ENCODE measurements at places on chromosomes 6 and 20.

DNA sequence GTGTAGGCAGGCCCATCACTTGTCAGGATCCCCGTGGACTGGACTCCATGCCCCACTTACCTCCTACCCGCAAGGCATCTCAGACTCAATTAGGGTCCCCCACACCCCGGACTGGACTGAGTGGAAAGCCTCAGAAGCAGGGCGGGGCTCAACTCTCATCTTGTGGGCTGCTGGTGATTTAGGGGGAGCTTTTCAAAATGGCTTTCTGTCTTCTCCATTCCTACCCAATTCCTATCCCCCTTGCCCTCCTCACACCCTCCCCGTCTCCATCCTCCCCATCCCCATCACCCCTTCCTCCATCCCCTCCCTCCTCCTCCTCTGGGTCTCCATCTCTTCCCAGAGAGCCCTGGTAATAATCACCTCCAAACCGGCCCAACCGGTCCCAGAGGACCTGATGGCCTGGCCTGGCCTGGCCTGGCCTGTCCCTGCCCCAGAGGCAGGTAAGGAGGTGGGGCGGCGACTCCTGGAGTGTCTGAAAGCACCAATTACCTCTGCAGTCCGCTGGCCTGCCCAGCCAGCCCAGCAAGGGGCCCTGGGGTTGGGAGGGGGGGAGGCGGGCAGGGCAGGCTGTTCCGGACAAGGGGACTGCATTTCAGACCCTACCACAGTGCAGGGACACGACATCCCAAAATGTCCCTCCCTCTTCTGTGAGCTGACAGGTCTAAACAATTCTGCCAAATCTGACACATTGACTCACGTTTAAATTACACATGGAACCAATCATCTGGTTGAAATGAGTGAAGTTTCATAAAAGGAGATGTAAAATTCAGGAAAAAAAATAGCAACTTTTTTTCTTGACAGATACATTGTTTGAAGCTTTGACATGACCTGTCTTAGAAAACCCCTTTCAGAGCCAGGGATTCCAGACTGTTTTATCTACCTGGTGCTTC lies 24.8 kb downstream of the MAFB start:
- DNase-seq = no peak

DNA sequence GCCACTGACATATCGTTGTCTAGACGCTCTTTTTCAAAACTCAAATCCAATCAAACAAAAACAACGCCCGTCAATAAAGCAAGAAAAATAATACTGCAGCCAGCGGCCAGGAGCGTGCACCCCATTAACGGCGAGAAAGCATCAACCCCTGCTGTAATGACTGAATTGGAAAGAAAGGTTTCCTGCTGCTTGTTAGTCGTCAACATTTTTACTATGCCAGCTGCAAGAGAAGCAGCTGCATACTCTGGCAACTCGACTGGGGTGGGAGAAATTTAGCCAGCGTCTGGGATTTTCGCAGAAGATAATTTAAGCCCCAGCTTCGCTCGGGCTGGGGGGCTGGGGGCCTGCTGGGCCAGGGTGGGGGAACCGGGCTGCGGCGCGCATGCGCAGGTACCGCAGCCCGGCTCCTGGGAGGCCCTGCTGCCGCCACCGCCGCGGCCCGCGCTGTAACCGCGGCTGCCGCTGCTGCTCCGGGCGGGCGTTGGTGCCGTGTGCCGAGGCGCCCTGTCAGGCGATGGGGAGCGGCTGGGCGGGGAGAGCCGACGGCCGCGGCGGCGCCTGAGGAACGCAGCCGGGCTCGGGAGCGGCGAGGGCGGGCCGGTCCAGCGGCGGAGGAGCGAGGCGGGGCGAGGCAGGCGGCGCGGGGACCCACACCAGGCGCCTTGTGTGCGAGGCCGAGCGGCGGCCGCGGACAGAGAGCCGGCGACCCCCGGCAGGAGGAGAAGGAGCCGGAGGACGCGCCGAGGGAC lies 732 bp upstream of the STXBP5 start:
- peak; percentile 42 for DNase-seq

DNA sequence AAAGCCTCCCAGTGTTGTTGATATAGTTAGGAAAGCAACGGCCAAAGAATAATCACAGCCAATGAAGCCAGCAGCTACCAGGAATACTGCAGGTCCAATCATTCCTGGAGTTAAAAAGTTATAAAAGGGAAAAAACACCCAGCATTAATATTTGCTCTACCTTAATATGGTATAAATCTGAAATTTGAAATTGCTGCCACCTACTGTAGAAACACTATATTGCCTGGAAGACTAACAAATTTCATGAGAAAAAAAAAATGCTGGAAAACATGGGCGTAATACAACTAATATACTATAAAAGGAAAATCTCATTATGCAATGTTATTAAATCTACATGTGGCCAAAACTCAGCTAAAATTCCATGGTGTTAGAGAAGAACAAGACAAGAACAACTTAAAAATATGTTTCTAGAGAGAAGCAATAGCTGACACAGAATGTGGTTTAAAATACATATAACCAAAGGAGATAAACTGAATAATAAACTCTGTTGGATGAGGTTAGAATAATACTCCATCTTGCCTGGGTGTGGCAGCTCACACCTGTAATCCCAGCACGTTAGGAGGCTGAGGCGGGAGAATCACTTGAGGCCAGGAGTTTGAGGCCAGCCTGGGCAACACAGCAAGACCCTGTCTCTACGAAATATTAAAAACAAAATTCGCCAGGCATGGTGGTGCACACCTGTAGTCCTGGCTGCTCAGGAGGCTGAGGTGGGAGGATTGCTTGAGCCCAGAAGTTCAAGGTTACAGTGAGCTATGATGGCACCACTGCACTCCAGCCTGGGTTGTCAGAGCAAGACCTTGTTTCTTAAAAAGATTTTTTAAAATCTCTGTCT lies 43.1 kb downstream of the SLC17A5 start:
- DNase-seq = no peak

- no peak for DNase-seq
These were observed 125.2 kb downstream of the KIF6 start for GRCh38 chr6:39599973-39600372.

DNA sequence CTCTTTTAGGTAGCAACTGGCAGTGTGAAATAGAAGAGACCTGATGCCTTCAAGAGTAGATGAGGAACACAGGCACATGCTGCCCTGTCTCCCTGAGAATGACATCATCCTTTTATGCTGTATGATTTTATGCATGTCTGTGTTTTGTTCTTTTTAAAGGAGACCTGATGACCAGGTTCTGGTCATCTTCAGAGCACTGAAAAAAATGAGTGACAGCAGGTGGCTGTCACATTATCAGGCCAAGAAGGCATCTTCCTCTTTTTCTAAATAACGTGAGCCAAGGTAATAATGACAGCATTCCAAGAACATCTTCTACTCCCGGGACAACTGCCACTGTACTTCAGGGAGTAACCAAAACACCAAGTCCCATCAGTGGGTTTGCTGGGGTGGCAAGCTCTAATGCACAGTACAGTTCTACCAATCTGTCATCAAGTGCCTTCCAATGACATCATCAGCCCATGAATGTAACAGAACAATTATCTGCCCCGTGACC lies 28.9 kb downstream of the CNKSR3 start:
- DNase-seq = no peak

DNA sequence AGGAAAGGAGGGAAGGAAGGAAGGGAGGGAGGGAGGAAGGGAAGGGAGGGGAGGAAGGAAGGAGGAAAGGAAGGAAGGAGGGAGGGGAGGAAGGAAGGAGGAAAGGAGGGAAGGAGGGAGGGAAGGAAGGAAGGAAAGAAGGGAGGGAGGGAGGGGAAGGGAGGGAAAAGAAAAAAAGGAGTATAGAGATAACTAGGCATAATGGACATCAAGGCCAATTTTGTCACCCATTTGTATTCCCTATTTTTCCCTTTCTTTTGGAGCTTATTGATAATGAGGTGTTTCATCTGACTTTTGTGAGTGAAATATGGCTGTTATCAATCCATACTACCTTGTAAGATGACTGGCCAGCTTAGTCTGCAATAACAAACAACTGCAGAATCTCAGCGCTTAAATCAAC lies 282.0 kb upstream of the FLRT3 start:
- no peak for DNase-seq

DNA sequence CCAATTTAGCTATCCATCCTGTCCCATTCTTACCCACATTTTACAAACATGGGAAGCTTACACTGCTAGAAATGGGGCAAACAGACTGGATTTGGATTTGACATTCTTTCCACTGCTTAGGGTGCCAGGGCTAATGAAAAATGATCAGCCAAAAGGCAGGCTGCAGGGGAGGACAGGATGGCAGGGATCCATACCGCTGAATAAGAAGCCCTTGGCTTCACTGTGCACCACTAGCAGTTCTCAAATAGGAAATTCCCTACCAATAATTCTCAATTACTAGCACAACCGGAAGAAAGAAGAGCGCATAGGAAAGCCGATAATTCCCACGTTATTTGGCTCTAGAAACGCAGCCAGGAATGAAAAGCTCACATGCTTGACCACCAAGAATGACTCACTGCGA lies 73.1 kb downstream of the NDUFAF5 start:
- no peak for DNase-seq

DNA sequence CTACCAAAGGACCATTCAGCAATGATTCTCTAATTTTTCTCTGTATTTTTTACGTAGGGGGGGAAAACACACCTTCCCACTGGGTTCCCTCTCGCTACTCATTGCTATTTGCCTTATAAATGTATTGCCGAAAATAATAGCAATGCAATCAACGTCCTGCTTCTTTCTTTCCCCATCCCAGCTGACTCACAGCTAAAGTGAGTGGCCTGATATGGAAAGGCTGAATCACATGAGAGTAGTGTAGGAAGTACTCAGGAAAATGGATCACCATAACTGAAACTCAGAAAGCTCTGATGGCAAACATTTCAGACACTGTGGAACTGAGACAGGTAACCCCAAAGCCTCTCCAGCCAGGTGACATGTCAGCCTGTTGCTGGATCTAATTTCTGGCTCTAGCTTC lies 49.3 kb upstream of the SRPK1 start:
- no peak for DNase-seq

- peak; percentile 17 for DNase-seq
These were observed 44.8 kb downstream of the STK4 start for GRCh38 chr20:45011108-45011526.

DNA sequence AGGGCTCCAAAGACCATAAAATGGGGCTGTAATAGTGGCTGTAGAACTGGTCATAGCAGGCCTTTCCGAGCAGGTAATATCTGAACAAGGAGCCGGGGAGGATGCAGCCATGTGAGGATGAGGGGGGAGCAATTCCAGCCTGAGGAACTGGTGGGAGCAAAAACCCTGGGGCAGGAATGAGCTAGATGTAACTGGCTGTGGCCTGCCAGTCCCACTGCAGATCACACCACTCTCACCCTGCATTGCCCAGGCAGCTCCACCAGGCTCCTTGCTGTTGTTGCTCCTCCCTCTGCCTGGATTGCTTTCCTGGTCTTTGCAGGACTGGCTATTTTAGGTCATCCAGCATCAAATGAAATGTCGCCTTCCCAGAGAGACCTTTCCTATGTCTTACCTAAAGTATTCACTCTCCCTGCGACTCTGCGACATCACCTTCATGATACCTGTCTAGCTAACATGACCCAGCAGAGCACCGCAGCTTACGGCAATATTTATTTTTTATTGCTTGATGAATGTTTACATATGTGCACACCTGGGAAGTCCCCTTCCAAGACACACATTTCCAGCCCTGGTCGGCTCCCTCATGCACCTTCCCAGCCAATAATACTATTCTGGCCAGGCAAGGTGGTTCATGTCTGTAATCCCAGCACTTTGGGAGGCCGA lies 2.4 kb upstream of the ZFP64 start:
- no peak for DNase-seq

DNA sequence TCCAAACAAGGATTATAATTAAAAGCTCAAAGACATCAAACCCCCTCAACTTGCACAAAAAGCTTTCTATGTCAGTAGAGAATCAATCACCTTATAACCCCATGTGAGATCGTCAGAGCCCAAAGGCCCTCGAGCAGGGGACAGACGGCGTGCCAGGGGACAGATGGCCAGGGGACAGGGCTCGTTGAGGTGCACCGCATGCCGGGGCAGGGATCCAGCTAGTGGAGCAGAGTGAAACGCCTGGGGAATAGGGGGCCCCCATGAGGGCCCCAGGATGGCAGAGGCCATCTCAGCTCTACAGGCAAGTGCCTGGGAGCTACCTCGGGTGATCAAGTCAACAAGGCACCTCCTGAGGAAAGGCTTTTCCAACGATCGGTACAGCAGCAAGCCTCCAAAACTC lies 28.6 kb downstream of the DIDO1 start:
- no peak for DNase-seq

GRCh38 chr6:150899231-150899630 lies 33.7 kb downstream of the MTHFD1L start:
- no peak for DNase-seq

- DNase-seq = no peak
These were observed 48.9 kb upstream of the EPHA7 start for GRCh38 chr6:93468291-93468690.

GRCh38 chr6:45990162-45990561 lies 25.5 kb downstream of the CLIC5 start:
- DNase-seq = no peak

- DNase-seq = no peak
These were observed 369.2 kb downstream of the HAO1 start for GRCh38 chr20:7571101-7571500.

DNA sequence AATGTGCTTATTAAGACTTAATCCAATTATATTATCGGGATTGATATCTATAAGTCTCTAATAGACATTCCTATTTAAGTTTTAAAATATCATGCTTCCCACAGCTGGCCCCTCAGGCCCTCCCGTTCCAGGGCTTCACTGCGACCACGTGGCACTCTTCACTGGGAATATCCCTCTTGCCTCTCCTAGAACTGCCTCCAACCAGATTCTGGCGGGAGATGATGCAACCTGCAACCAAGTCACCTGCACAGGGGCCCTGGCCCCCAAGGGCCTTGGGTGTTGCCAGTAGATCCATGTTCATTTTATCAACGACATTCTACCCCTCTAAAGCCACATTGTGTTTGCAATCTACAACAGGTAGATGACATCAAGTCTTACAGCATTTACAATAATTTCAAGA lies 18.4 kb upstream of the RAMACL start:
- no peak for DNase-seq

DNA sequence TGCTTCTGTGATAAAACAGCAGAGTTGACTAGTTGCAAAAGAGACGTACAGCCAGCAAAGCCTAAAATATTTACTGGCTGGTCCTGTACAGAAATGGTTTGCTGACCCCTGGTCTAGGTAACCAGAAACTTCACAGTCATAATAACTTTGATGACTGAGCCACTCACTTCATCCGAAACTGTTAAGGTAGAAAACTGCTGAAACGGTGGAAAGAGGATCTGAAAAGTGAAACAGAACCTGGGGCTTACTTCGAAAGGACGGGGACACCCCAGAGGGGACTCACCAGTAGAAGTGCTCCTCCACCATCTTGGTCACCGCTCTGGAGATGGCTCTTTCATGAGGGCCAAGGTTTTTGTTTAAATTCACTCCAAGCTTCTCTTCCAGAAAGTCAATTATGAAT lies 16.4 kb downstream of the FAXC start:
- no peak for DNase-seq

GRCh38 chr20:64146301-64146935 lies 17.8 kb upstream of the MYT1 start:
- no peak for DNase-seq

- DNase-seq = no peak
These were observed 112.8 kb upstream of the BMP2 start for GRCh38 chr20:6654513-6655252.
